ENCODE measurements at places on chromosomes 3 and 15.

DNA sequence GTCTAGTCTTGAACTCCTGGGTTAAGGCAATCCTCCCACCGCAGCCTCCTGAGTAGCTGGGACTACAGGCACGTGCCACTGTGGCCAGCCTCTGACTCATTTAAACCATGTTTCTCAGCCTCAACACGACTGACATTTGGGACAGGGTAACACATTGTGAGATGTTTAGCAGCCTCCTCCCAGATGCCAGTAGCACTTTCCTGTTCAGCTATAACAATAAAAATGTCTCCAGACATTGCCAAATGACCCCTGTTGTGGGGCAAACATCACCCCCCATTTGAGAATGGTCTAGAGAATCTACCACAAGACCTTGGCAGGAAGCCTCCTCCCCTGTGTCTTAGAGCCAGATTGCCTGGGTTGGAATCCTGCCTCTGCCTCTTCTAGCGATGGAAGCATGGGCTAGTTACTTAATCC lies 8.4 kb downstream of the TMEM40 start:
- DNase-seq, result peak; percentile 15

GRCh38 chr3:142433110-142433509 lies 14.7 kb downstream of the XRN1 start:
- DNase-seq, result no peak

- DNase-seq, result no peak
Measured at GRCh38 chr15:95017666-95018328, 786.4 kb downstream of the MCTP2 start.

GRCh38 chr3:172844428-172844827 lies 93.9 kb downstream of the ECT2 start:
- DNase-seq, result no peak

DNA sequence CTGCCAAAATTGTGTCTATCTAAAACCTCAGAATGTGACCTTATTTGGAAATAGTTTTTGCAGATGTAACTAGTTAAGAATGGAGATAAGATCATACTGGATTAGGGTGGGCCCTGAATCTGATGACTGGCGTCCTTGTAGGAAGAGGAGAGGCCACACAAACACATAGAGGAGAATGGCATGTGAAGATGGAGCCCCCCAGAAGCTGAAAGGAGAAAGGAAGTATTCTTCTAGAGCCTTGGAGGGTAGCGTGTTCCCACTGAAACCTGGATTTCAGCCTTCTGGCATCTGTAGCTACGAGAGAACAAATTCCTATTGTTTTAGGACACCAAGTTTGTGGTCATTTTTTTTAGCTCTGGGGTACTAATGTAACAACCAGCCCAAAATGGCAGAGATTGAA lies 423.0 kb upstream of the TPM1 start:
- DNase-seq, result no peak

GRCh38 chr3:132071043-132071442 lies 36.2 kb upstream of the CPNE4 start:
- no peak for DNase-seq
